ENCODE measurements at places on chromosomes 2 and 18.
A peak's percentile ranks its signal among the peaks of the same experiment; 100 is the strongest.

GRCh38 chr18:10140461-10141282 lies 226.9 kb downstream of the VAPA start:
- no peak for DNase-seq

DNA sequence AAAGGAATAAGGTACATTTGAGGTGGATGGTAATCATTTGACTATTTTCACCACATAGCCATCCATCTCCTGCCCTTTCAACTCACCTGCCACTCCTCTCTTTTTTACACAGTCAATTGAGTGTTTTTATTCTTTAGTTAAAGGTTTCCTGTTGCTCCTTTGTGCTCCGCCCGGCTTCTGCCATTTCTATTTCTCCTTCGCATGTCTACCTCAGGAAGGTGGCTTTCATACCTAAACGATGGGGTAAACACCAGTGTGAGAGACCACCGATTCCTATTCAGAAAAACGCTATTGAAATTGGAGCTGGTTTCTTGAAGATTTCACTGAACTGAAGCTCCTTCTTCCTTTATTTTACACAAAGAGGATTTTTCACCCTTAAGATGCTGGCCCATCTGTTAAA lies 1628.0 kb upstream of the PIK3C3 start:
- DNase-seq, result peak; percentile 4

- no peak for DNase-seq
Measured at GRCh38 chr2:174931724-174932123, 73.5 kb downstream of the CHN1 start.

- DNase-seq, result peak; percentile 87
Measured at GRCh38 chr2:218216674-218217359, at the start of gene ARPC2. Gene ARPC2 (plus strand): TSS chr2:218217189. CDS start chr2:218217471, 282 bp downstream.

- DNase-seq, result no peak
Measured at GRCh38 chr2:212124598-212124997, 414.0 kb downstream of the ERBB4 start.

DNA sequence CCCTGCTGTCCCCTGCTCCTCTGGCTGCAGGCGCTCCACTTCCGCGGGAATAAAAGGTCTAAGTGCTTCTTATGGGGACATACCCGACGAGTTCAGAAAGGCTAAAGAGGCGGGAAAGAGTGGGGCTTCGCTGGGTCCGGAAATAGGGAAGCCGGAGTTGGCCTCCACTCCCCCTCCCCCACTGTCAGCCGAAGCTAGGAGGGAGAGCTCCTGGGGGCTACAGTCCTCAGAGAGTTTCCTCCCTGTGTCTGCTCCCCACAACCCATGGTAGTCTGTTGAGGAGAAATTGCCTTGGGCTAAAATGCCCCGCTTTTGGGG lies 7.2 kb downstream of the GAD1 start:
- peak; percentile 18 for DNase-seq

GRCh38 chr2:85871494-85872164 lies 17.2 kb downstream of the ST3GAL5 start:
- no peak for DNase-seq

GRCh38 chr18:46068763-46069162 lies 3.3 kb downstream of the PSTPIP2 start:
- DNase-seq, result no peak

DNA sequence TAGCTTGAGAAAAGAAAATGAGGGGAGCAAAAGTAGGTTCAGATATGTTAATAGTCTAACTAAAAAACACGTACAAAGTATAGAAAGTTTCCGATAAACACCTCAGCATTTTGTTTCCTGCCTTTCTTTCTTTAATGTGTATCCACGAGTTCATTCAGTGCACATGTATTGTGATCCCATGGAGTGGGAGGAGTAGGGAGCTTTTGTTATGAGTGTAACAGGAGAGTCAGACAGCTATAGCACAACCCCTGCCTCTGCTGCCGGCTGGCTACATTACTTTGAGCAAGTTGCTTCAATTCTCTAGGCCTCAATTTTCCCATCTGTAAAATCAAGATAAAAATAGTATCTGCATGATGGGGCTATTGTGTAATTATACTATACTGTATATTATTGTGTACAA lies 249.2 kb upstream of the FIGN start:
- no peak for DNase-seq

- DNase-seq, result no peak
Measured at GRCh38 chr18:78818961-78819360, 160.7 kb upstream of the SALL3 start.

- no peak for DNase-seq
Measured at GRCh38 chr2:1680222-1681016, 63.9 kb downstream of the PXDN start.

DNA sequence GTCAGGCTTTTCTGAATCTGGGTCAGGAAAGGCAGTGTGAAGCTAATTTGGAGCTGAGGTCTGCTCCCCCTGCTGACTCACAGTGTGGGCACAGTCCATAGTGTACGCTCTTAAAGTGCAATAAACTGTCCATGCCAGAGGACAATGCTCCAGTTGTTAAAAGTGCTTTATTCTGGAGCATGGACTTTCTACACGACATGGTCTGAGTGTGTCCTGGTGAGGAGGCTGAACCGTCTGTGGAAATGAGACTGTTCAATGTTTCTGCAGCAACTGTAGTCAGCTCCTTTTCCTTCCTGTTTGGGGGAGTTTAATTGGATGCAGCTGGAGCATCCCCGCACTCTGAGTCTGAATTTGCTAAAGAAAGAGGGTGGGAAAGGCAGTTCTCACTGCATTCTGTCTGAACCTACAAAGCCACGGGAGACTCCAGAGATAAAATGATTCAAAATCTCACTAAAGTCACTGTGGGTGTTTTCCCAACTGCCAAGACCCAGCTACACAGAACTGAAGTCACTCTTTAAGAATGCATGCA lies 110.2 kb upstream of the TRIB2 start:
- no peak for DNase-seq

- no peak for DNase-seq
Measured at GRCh38 chr2:9417725-9418124, 5.6 kb downstream of the ITGB1BP1 start.

Data from neuronal stem cell (in vitro differentiated cells).